Motor neuron (in vitro differentiated cells): ENCODE measurements at places on chromosomes 3 and 15. TPM values are rescaled to one million over a fixed set of nuclear protein-coding genes. Genes with fewer than 3 reads are reported as not detected.

- ATAC-seq = no peak
Measured at GRCh38 chr3:55717481-55717880, 230.4 kb upstream of the WNT5A start.

DNA sequence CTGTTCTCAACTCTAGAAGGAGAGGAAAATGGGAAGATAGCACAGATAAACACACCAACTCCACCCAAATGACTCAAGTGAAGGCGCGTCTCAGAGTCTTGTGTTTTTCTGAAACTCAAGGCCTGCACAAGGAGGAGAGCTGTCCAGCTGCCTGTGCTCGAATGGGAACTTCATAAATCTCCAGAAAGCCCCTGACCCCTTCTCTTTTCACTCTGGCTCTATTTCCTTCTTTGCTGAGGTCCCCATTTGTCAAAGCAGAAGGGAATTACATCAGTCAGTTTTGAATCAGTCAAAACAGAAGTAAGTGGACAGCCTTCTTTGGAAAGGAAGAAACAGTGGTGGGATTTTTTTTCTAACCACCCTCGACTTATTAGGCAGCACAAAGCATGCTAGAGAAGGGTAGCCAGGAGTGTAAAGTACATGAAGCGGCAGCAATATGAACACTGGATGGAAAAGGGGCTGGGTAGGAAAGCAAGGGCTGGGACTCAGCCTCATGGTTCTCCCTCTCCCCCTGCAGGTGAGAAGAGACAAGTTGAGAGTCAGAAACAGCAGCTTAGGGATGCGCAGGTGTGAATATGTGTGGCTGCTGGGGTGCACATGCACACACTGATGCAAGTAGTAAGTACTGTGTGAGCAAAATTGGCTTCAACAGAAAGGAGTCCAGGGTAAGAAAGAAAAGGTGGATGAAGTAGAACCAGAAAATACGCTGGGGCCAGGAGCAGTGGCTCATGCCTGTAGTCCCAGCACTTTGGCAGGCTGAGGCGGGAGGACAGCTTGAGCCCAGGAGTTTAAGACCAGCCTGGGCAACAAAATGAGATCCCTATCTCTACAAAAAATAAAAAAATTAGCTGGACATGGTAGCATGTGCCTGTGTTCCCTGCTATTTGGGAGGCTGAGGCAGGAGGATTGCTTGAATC, 36.6 kb upstream of the MAGEF1 start:
- ATAC-seq = peak; percentile 98

DNA sequence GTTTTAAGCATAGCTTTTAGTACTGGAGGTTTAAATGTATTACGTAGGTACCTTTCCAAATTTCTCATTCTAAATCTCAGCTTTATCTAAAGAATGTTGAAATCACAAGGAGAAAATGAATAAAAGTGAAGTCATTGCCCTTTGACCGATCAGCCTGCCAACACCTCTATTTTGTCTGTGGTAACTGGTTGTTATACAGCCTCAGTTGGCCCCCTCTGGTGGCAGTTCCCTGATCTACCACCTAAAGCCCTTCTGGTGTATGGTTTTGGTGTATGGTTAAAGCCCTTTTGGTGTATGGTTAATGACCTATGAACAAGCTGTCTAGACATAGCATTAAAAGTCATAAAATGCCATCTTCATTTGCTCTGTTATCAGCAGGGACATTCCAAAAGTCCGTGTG, 378.2 kb upstream of the AZI2 start:
- ATAC-seq = no peak

GRCh38 chr3:196694941-196695848, 16.9 kb downstream of the CEP19 start:
- no peak for ATAC-seq

GRCh38 chr15:72168131-72168807, 29.3 kb downstream of the GRAMD2A start:
- no peak for ATAC-seq

- no peak for ATAC-seq
Measured at GRCh38 chr3:38376098-38376816, 29.7 kb downstream of the XYLB start.

DNA sequence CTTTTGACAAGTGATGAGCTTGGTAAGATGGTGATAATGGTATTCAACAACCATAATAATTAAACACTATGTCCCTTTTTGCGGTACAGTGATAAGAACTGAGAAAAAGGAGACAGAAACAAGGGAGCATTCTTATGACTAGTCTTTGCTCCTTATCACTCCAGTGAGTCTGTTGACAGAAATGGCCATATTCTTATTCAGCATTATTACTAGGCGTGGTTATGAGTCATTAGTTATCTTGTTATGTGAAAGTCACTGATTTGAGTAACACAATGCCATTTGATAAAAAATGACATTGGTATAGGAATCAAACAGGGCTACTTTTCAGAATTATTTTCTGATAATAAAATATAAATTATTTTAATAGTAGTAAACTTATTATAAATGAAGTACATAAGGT, 193.5 kb downstream of the C3orf38 start:
- no peak for ATAC-seq

- ATAC-seq = no peak
Measured at GRCh38 chr3:44016818-44017217, 224.9 kb upstream of the TOPAZ1 start.

- no peak for ATAC-seq
Measured at GRCh38 chr3:45885979-45886705, at the start of gene CCR9. TSS of gene CCR9 (plus strand) at chr3:45886543. CDS start at chr3:45894934, 8,391 bp downstream.

- no peak for ATAC-seq
Measured at GRCh38 chr15:88987591-88987933, 74.4 kb upstream of the MFGE8 start.

DNA sequence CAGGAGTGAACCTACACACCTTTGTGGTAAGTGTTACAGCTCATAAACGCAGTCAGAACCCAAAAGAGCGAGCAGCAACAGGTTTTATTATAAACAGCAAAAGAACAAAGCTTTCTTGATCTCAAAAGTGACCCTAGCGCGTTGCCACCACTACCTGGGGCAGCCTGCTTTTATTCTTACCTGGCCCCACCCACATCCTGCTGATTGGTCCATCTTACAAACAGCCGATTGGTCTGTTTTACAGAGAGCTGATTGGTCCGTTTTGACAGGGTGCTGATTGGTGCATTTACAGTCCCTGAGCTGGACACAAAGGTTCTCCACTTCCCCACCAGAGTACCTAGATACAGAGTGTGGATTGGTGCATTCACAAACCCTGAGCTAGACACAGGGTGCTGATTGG, 143.1 kb downstream of the ARRDC4 start:
- ATAC-seq = no peak

- ATAC-seq = no peak
Measured at GRCh38 chr15:35486296-35486695, 59.7 kb downstream of the DPH6 start.

GRCh38 chr3:184238246-184238818, 8.9 kb downstream of the VWA5B2 start:
- ATAC-seq = no peak

- ATAC-seq = peak; percentile 76
Measured at GRCh38 chr3:13879946-13880810, at the start of gene WNT7A. TSS of gene WNT7A (minus strand) at chr3:13880071. CDS start at chr3:13879816, 255 bp downstream.

DNA sequence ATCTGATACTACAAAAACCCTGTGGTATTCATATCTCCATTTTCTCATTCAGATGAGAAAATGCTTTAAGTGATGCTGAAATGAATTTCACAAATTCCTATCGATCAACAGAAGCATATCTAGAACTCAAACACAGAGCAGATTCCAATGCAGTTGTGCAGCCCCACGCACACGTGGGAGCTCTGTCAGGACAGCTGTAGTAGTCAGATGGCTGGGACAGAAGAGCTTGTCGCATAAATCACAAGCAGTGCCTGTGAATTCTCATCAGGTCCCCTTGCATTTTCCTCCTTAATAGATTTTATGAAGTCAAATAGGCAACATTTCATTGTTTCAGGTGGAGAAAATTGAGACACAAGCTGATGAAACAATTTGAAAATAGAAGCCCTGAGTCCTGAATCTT, 792.3 kb downstream of the AGBL1 start:
- ATAC-seq = peak; percentile 52

GRCh38 chr3:50675179-50676030, 678 bp downstream of the DOCK3 start:
- ATAC-seq = peak; percentile 76

DNA sequence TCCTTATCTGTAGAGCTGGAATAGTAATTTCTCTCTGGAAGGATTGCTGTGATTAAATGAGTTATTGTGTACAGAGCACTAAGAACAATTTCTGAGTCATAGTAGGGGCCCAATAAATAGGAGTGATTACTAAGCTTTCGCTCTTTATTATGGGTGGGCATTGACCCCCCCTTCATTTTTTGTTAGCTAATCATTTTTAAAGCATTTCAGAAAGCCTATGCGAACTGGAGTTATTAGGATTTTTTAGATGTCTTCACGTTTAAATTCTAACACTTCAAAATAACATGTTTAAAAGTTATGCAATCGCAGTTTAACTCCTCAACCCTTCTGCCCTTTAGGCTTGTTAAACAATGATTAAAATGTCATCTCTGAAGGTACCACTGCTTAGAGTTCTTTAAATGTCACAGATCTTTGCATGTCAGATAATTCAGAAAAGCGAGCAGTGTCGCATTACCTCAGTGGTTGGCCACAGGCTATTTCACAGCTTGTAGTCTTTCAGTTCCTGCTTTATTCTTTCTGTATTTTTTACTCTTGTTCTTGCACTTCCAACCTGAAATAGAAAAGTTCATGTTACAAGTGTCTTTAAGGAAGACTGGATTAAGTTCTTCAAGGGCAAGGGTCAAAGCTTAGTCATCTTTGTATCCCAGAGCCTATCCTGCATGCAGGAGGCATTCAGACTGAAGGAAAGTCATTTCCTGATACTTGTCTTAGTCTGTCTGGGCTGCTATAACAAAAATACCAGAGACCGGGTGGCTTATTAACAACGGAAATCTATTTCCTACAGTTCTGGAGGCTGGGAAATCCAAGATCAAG, 102.9 kb downstream of the FNDC3B start:
- ATAC-seq = no peak

PEX5L gene
- total RNA-seq = 8.5 and 8.6 TPM in 2 replicates

- no peak for ATAC-seq
Measured at GRCh38 chr3:43926055-43926454, 235.3 kb downstream of the ABHD5 start.

RHOV gene
- total RNA-seq = 0.58 and 2.4 TPM in 2 replicates

- no peak for ATAC-seq
Measured at GRCh38 chr3:105274958-105275357, 91.8 kb upstream of the ALCAM start.

MEIS2 gene
- total RNA-seq = 547 and 747 TPM in 2 replicates

GRCh38 chr15:90981681-90982080, 12.7 kb downstream of the PRC1 start:
- ATAC-seq = no peak

- ATAC-seq = no peak
Measured at GRCh38 chr15:52615302-52615701, 46.5 kb upstream of the ARPP19 start.

DNA sequence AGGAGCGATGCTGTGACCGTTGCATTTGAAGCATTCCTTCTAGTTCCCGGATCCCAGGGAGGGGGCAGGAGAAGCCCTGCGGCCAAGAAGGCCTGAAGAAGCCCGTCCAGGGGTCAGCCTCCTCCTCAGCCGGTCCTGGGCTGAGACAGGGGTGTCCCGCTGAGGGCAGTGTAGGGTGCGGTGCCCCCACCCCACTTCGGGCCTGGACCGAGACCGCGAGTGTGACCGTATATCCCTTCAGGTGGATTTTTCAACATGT, 2.8 kb downstream of the OCA2 start:
- ATAC-seq = no peak

DNA sequence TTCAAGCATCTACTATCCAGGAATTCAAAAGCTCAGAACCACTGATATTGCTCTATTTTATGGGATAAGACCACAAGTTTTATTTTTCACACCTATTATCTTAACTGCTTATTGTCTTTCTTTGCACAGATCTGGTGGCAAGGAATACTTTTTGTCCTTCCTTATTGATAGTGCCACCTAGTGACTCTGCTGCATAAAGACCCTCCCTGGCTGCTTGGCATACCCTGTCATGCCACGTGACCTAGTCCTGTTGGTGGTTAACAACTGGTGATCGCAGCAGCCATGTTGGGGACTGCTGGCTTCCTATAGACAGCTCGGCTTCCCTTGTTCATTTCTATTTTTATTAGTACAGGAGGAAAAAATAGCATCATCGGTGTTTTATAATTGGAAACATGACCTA, 236.3 kb downstream of the MEX3B start:
- no peak for ATAC-seq

GRCh38 chr15:77387365-77388105, 32.4 kb downstream of the PEAK1 start:
- ATAC-seq = no peak

PODXL2 gene
- 97.8 and 99.9 TPM in 2 replicates for total RNA-seq

GRCh38 chr3:45592405-45592804, 2.1 kb upstream of the LIMD1 start:
- ATAC-seq = no peak

MYO9A gene
- total RNA-seq = 28.7 and 32.4 TPM in 2 replicates

DNA sequence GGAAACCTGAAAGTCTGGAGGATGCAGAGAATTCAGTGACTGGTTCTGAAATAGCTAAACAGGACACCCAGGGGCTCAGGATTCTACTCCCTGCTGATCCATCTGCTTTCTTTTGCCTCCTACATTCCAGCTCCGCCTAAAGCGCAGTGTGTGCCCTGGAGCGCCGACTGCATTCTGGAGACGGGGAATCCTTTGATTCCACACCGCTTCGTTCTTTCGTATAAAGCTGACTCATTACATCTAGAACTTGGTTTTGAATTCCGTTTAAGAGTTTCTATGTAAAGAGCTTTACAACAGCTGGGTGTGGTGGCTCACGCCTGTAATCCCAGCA, 61.8 kb downstream of the SENP2 start:
- ATAC-seq = no peak

SCN11A gene
- total RNA-seq = 0.46 and 0.70 TPM in 2 replicates

GRCh38 chr15:91516866-91517265, 336.6 kb upstream of the SLCO3A1 start:
- no peak for ATAC-seq

DNA sequence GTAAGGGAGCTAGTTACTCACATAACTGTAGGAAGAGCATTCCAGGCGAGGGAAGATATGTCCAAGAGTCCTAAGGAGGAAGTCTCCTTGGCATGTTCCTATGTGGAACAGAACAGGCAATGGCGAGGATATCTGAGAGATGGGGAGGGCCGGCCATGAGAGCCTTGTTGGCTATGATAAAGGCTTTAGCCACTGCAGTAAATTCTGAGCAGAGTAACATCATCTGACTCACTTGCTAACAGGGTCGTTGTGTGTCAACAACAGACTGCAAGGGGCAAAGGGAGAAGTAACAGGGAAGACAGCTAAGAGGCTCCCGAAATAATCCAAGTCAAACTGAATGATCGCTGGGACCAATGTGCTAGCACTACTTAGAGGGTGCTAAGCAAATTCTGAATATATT, 21.6 kb downstream of the SFMBT1 start:
- no peak for ATAC-seq

GRCh38 chr3:115147329-115148141, 447 bp upstream of the ZBTB20 start:
- ATAC-seq = peak; percentile 82

GRCh38 chr3:66497288-66497984, 3.4 kb downstream of the LRIG1 start:
- no peak for ATAC-seq

DNA sequence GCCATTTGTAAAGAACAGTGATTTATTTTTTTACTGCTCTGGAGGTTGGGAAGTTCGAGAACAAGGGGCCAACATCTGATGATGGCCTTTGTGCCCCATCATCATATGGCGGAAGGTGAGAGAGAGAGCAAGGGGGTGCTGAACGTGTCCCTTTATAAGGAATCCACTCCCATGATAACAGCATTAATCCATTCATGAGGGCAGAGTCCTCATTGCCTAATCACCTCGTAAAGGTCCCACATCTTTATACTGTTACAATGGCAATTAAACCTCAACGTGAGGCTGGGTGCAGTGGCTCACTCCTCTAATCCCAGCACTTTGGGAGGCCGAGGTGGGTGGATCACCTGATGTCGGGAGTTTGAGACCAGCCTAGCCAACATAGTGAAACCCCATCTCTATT, 8.3 kb downstream of the IL12A start:
- ATAC-seq = no peak
